ENCODE measurements at places on chromosomes 5 and 9.

GRCh38 chr9:128677794-128678193 is 11.2 kb upstream of the SET start:
- no peak for DNase-seq

- no peak for DNase-seq
Observed at GRCh38 chr5:135392256-135392655, 6.8 kb downstream of the MACROH2A1 start.

DNA sequence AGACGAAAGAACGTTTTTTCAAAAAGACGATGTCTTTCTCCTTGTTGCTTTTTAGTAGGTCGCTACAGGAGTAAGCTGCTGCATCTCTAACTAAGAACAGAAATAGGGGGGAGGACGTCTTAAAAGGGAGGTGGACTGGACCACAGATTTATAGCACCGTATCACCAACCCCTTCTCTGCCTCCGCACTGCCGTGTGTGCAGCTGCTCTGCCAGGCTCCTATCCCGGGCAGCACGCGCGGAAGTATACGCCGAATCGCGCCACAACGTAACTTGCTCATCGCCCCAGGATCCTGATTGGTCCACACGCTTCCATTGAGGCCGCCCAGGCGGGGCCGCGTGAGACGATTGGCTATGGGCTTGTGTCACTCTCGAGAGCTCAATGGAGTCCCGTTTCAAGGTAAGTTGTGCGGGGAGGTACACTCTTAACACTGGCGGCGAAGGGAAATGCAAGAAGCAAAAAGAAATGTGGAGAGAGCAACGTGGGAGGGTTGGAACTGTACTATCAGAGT is at the start of gene ELAVL2:
TSS of gene ELAVL2 (minus strand) at position 121 of the 510 bp plus-strand sequence. CDS start 64,006 bp downstream, outside the sequence.
- DNase-seq, result peak; percentile 61

- no peak for DNase-seq
Observed at GRCh38 chr5:107147589-107147988, 523.1 kb downstream of the EFNA5 start.

- no peak for DNase-seq
Observed at GRCh38 chr5:168261227-168261571, 30.2 kb upstream of the WWC1 start.

DNA sequence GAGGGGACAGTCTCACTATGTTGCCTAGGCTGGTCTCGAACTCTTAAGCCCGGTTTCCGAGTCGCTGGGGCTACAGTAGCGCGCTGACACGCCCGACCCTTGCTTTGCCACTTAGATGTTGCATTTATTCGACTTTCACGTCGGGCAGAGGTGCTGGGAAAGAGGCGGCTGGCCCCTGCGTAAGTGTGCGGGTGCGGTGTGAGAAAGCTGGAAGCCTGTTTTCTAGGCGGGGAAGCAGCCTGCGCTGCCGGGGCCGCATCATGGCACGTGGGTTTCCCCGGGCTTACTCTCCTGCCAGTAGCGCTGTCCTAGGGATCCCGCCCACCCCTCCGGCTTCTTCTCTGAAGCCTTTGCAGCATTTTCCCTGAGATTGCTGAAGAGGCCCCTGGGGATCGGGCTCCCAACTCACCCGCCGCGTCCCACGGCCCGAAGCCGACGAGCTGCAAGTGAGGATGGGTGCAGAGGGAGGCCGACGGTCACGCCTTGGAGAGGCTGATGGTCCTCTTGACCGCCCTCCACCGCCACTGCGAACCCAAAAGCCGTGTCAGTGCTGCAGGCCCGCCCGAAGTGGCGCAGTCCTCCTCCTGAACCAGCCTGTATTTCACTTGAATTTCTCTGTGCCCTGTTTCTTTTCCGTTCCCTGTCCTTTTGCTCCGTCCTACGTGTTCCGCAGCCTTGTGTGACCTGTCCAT is 5.8 kb upstream of the TRIM41 start:
- DNase-seq, result peak; percentile 79

DNA sequence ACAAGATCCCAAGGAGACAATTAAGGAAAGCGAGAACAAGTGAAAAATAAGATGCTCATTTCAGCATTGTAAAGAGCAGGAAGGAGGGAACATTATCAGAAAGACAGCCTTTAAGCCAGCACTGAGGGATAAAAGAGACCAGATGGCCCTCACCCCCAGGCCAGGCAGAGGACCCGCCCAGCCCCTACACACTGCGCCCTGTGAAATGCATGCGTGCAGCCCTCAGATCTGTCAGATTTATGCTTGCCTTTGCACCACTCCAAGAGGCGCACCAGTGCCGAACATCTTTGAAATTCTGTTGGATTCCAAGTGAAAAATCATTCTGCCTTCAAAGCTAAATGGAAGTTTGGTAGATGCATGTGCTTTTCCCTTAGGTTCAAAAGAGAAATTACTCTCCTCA is 378.0 kb downstream of the MLLT3 start:
- DNase-seq, result no peak
